ENCODE measurements at places on chromosomes 13 and 19. TPM values are rescaled to one million over a fixed set of nuclear protein-coding genes. Genes with fewer than 3 reads are reported as not detected.

- DNase-seq, result no peak
Measured at GRCh38 chr13:45142440-45143345, 22.4 kb downstream of the GTF2F2 start.

DNA sequence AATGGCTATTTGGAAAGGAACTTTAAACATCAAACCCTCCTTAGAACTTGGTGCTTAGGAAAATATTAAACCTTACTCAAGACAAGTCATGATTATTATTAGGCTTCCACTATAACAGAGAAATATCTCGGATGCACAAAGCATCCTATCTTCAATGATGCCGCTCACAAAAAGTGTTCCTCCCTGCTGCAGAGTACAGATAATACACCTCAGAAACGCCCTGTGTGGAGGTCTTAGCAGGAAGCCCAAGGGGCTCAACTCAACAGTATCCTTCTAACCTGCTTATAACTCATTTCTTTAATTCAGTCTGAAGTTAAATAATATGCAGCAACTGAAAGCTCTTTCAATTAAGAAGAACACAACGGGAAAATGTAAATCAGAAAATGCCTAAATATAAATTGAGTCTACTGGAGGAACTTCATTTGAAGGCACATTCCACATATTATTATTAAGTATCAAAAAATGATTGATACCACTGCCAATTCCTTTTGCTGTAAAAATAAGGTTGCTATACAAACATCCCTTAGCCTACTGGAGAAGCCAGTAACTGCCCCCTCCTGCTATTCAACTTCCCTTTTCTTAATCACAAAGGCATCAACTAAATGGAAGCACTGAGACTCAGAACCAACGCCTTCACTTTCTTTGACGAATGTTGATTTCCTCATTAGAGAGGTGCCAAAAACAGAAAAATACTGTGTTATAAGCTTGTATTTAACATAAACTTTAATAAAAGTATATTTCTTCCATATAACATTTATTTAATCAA lies 12.0 kb downstream of the ELF1 start:
- no peak for DNase-seq

GRCh38 chr13:46378411-46378810 lies 8.6 kb downstream of the RUBCNL start:
- DNase-seq, result no peak

GRCh38 chr13:112119192-112120030 lies 52.5 kb downstream of the SOX1 start:
- DNase-seq, result no peak

N4BP2L1 gene
- 5.3 TPM for total RNA-seq

- no peak for DNase-seq
Measured at GRCh38 chr13:64884976-64885375, 2345.2 kb downstream of the PCDH9 start.

GPR18 gene
- not detected for total RNA-seq

CDX2 gene
- 0.11 TPM for total RNA-seq

GALP gene
- total RNA-seq, result not detected

All from WTC11 (cell line).